ENCODE measurements at places on chromosomes 1 and 21.

GRCh38 chr1:176989023-176989422, 175.5 kb downstream of the ASTN1 start:
- DNase-seq = no peak

DNA sequence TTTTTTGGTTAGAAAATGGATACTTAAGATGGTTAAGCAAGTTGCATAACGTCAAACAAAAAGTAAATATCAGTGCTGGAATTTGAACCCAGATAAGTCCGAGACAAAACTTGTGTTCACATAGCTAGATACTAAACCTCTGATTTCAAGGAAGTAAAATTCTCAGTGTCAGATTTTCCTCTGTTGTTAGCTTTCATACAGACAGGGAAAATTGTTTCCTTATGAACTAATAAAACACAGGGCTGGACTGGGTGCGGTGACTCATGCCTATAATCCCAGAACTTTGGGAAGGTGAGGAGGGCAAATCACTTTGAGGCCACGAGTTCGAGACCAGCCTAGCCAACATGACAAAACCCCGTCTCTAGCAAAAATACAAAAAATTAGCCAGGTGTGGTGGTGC, 51.3 kb downstream of the PCNX2 start:
- no peak for DNase-seq

GRCh38 chr1:164183854-164184635, 374.9 kb upstream of the PBX1 start:
- no peak for DNase-seq

DNA sequence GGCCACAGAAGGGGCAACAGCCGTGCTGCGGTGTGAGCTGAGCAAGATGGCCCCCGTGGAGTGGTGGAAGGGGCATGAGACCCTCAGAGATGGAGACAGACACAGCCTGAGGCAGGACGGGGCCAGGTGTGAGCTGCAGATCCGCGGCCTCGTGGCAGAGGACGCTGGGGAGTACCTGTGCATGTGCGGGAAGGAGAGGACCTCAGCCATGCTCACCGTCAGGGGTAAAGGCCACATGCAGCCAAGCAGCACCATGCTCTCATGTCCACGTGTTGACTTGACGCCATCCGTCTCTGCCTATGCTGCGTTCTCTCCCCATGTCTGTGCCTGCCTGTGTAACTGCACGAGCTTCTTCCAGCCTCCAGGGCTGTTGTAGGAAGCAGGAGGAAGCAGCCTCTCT, 85.5 kb downstream of the OBSCN start:
- no peak for DNase-seq

DNA sequence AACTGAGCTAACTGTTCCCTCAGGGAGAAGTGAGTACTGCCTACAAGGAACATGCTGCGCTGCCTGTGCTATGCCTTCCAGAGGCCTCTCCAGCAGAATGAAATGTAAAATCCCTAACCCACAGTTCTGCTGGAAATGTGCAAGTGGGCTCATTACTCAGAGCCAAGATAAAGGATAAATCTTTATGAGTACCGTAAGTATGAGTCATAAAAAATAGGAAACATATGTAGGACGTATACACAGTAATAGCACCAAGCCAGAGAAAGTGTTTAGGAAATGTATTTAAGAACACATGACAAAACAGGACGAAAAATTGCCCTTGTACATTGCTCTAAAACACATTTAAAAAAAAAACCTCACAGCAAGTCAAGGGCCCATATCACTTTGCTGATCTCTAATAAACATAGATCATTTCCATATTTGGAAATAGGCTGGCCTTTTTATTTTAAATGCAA, 104.6 kb downstream of the TGFBR3 start:
- no peak for DNase-seq

- DNase-seq = no peak
These were observed 9.2 kb upstream of the C1orf141 start for GRCh38 chr1:67143966-67144365.

- peak; percentile 28 for DNase-seq
These were observed at the start of gene TTC34 for GRCh38 chr1:2801535-2802291. TTC34 (minus strand) TSS chr1:2801693; CDS start chr1:2800827, 866 bp downstream.

DNA sequence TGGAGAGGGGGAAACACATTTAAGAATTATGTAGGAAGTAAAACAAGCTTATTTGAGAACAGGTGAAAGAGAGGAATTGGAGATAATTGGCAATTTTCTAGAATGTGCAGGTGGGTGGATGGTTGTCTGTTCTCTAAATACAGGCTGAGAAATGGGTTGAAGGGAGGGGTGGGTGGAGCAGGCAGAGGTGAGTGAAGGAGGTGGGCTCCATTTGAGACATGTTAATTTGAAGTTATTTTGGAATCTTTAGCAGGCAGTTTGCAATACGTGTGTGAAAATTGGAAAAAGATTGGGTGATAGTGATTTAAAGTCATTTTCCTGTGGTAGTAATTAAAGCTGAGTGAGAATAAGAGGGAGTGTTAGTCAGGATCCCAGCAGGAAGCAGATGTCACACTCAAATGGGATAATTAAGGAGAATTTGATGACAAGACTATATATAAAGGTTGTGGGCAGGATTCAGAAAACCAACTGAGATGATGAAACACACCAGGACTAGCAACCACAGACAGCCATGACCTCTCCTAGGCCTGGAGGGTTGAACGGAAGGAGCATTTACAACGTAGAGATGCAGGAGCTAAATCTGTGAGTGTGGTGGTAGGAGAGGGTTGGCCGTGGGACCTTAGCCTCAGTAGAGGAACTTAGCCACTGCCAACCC, 40.6 kb downstream of the CHRM3 start:
- DNase-seq = no peak

DNA sequence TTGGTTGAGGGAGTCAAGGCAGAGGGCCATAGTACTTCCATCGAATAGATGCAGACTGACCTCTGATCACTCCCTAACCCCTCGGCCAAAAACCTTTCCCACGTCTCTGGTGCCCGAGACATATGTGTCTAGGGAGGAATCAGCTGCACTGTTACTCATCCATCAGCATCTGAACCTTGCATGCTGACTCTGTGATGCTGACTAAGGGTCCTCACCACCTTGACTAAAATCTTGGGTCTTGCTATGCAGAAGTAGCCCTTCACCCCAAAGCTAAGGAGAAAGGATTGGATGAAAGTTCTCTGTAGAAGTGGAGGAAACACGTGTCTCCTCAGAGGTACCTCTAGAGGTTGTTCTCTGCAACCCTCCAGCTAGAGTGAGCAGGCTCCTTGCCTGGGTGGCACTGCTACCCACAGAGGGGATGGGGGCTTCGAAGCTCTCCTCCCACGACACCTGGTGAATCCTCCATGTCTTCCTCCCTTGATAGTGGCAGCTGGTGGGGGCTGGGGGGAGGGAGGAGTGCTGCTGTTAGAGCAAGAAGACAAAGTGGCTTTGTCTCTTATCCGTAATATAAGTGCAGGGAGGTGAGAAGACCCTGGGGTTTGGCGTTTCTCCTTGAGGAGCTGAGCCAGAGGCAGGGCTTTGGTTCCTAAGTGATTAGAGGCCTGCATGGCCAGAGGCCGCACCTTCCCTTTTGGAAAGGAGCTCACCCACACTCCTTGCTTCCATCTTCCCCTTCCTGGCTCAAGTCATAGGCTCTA, 45.1 kb downstream of the ATP2B4 start:
- no peak for DNase-seq

DNA sequence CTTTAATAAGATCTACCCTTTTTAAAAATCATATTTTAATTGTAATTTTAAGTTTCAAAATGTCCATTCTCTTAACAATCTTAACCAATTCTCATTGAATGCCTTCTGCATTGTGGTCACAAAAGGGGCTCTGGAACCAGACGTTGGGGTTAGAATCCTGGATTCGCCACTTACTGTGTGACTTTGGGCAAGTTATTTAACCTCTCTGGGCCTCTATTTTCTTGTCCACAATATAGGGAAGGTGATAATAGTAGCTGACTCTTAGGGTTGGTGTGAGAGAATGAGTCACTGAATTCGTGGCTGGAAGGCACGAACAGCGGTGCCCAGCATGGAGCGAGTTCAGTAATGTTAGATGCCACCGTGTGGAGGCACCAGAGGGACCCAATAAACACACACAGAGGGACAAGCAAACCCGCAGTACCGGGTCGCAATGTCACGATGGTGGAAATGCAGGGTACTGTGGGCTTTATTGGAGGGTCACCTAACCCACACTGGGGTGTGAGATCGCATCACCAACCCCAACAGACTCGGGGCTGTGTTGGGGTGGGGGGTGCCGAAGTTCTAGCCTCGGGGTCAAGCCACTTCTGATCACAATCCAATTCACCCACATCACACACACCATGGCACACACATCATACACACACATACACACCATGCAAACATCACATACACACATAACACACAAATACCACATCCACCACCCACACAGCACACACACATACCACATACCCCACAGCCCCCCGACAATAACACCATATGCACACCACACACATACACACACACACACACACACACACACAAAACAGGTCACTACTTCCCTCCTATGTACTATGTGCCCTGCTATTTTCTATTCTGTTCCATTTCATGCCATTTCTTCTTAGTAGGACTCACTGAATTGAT, 27.0 kb upstream of the IFNAR2 start:
- DNase-seq = no peak

- DNase-seq = no peak
These were observed 25.8 kb downstream of the SLC5A9 start for GRCh38 chr1:48248356-48248755.

- no peak for DNase-seq
These were observed 84.7 kb downstream of the NOTCH2 start for GRCh38 chr1:119984771-119985170.

GRCh38 chr1:19084206-19084738, 125.8 kb downstream of the UBR4 start:
- DNase-seq = no peak

GRCh38 chr1:7294636-7295035, 476.5 kb upstream of the VAMP3 start:
- DNase-seq = no peak

DNA sequence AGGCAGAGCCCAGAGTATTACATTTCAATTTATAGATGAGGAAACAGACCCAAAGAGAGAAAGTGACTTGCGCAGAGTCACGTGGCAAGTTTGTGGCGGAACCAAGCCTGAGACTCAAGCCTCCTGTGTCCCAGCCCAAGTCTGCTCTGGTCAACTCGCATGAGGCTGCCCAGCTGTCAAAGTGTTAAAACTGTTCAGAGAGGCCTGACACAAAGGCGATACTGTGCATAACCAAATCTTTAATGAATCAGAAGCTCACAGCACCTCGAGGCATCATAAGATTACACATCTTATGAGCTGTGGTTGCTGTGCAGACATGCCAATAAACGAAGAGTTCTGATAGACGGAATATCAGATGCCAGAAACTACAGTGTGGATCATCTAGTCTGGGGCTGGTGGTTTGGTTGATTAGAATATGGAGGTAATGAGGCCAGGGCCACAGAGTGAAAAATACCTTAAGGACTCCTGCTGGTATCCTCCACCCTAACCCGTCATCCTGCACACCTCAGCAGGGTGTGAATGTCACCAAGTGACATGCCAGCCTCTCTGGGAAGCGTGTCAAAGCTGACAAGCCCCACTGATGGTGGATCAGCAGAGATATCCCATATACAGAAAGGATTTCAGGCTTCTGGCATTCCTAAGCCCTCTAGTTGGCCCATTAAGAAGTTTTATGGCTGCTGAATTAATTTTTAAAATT, 42.2 kb downstream of the TNNT2 start:
- DNase-seq = no peak

DNA sequence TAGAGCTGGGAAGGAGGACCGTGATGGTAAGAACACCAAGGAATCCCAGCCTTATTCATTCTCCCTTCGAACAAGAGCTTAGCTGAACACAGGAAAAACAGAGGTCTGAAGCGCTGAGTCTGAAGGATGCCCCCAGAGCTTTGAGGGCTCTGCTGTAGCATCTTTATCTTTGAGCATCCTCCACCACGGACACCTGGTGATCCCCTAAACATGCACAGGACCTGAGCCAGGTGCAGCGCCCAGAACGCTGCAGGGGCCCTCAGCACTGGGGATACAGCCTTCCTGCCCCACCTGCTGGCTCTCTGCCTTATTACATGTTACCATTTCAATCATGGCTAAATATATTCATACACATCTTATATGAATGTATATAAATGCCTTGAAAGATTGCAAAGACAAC, 7.7 kb upstream of the GPATCH4 start:
- DNase-seq = peak; percentile 55

DNA sequence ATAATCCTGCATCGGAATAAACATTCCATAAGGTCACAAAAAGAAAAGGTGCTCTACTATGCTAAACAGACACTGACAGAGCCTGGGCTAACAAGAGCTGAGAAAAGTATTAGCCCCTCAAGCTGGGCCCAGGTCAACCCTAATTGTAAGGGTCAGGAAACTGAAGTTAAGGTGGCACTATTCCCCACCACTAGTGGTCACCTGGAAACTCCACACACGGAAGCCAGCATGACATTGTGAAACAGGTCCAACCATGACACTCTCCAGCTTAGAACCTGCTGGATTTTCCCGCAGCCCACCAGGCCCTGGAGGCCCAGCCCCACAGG, 1.2 kb downstream of the PTTG1IP start:
- DNase-seq = no peak

DNA sequence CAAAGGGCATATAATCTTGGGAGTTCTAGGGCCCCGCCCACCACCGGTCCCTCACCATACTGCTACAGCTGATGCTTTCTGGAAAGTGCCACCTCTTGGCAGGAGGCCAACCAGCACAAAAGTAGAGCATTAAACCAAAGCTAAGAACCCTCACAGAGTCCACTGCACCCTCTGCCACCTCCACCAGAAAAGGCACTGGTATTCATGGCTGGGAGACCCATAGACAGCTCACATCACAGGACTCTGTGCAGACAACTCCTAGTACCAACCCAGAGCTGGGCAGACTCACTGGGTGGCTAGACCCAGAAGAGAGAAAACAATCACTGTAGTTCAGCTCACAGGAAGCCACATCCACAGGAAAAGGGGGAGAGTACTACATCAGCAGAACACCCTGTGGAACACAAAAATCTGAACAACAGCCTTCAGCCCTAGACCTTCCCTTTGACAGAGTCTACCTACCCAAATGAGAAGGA, 10.8 kb downstream of the THEM4 start:
- DNase-seq = peak; percentile 49

DNA sequence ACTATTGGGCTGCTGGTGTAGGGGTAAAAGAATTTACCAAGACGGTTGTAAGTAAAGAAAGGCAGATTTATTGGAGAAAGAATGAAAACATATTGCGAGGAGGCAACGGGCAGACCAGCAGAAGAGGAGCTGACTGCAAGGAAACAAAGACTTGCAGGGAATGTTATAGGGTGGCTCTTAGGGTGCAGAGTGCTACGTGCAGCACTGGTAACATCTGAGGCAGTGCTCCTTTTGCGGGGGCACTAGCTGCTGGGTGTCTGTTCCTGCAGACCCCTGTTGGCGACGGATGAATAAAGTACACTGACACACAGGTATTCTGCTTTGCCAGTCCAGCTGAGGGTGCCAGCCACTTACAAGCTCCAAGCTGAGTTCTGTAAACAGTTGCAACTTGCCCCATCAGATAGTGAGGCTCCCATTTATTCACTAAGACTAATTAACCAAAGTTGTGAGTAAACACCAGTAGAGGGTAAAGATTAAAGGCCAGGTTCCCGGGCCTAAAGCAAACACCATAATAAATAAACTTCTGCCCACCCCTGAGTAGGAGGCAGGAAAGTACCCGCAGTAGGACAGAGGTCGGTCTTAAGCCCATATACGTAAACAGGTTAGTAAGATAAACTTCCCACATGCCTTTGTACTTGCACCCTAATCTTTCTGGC, 140.2 kb upstream of the KCNK1 start:
- no peak for DNase-seq
